Cerebellar nuclear complex (tissue), 1 donor: ENCODE measurements at places on chromosomes 11 and 22.

DNA sequence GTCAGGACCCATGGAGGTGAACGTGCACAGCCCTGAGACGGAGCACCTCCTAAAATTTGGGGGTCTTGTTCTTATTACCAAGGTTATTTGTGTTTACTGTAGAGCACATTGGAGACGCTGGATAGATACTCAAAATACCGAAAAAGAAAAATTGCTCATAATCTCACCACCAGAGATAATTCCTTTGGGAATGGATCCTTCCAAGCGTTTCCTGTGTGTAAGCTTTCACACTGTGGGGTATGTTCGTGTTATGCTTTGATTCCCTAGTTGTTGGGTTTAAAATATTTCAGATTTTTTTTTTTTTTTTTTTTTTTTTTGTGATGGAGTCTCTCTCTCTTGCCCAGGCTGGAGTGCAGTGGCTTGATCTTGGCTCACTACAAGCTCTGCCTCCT is 14.1 kb upstream of the MRGPRD start:
- no peak for DNase-seq

DNA sequence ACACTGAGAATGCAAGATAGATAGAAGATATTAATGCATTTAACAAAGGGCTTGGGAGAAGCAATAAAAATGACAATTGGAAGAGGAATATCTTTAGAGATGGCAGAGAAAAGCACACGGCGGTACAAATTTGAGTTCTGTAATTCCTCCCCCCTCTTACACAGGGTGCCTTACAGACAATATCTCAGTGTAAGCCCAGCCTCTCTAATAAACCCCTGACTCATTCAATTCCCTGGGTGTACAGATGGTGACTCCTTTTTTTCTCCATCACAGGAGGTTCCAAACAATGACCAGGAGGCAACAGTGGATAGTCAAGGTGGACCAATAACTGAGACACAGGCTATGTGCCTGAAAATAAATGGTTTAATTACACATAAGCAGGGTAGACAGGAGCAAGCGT is 598.6 kb downstream of the OPCML start:
- DNase-seq = no peak

DNA sequence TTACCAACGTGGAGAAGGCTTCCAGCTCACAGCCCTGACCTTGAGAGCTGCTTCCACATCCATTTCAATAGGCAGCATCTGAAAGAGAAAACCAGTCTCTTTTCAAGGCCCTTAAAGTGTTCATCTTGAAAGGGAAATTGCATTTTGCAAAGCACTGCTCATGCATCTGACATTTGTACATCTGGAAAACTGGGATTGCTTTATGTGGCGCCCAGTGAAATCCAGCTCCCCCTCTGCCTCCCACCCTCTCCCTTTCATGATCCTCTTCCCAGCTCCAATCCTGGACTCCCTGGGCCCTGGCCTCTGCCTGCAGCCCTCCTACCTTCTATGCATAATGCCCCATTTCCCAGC is 17.4 kb downstream of the TP53AIP1 start:
- no peak for DNase-seq

DNA sequence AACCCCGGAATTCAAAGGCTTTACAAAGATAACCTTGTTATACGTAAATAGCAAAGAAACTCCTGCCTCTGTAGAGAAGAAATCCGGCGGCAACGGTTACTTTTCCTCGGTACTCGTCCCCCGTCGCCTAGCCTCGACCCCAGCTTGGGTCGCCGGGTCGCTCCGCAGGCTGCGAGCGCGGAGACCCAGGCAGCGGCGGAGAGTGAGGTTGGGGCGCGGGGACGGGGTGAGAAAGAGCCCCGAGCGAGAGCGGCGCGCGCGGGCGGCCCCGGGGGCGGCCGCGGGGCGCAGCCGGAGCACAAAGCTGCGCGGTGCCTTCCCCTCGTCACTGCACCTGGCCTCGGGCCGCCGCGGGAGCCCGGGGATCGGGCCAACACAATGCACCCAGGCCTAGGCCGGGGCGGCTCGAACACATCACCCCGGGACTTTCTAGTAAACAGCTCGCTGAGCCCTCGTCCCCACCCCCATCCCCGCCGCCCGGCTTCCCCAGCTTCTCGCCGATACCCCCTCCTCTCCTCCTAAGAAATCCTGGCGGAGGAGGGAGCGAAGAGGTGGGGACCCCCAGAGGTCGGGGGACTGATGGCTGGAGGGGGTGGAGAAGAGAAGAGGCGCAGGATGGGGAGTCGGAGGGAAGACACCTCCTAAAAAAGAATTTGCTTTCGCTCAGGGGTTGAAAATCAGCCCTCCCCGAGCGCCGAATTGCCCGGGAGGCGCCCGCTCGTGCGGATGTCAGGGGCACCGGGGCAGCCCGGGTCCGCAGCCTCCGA is 845 bp downstream of the MPPED2 start:
- DNase-seq = no peak

DNA sequence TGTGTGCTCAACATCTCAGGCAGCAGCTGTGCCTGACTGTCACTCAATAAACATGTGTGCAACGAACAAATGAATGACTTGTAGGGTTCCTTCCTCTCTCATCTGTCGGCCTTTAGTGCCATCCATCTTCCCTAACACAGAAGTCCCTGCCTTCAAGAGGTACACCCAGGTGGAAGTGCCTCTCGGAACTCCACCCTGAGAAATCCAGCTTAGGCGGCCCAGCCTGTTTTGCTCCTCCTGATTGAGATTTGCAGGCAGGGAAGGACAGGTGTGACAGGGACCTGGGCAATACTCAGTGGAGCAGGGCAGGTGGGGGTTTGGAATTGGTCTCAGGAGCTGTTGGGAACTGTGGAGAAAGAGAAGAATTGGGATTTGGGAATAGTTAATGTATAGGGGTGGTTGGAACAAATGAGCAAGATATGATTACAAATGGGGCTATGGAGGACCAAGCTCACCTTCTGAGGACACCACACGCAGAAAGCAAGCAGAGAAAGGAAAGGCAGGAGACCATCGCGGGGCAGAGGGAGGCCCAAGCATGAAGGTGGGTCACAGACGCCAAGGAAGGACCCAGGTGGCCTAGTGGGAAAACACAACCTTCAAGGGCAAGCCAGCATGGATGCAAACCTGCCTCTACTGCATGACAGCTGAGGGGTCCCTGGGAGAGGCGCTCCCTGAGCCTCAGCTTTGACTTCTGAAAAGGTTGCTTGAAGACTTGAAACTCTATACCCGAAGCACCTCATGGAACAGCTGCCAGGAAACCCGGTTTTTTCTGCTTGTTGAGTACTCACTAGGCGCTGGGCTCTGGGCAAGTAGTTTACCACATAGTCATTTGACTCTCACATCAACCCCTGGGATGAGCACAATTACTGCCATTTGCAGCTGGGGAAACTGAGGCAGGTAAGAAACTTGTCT is 40.9 kb upstream of the ANO1 start:
- DNase-seq = no peak

DNA sequence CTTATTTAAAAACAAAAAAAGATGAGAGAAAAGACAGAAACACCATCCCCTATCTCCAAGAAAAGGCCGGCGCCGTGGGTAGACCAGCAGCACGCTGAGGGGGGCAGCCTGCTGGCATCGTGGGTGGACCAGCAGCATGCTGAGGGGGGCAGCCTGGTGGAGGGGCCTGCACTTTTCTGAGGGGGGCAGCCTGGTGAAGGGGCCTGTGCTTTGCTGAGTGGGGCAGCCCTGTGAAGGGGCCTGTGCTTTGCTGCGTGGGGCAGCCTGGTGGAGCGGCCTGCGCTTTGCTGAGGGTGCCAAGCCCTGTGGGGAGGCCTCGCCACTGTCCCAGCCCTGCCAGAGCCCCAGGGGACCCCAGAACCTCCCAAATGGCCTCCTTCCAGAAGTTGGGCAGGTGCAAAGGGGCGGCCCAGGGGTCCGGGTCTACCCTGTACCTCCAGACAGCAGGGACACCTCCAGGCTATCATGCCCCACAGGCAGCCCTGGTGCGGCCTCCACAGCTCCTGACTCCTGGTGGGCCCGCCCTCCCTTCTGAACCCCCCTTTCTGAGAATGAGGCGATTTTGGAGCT is 1185.7 kb downstream of the BRD1 start:
- no peak for DNase-seq

DNA sequence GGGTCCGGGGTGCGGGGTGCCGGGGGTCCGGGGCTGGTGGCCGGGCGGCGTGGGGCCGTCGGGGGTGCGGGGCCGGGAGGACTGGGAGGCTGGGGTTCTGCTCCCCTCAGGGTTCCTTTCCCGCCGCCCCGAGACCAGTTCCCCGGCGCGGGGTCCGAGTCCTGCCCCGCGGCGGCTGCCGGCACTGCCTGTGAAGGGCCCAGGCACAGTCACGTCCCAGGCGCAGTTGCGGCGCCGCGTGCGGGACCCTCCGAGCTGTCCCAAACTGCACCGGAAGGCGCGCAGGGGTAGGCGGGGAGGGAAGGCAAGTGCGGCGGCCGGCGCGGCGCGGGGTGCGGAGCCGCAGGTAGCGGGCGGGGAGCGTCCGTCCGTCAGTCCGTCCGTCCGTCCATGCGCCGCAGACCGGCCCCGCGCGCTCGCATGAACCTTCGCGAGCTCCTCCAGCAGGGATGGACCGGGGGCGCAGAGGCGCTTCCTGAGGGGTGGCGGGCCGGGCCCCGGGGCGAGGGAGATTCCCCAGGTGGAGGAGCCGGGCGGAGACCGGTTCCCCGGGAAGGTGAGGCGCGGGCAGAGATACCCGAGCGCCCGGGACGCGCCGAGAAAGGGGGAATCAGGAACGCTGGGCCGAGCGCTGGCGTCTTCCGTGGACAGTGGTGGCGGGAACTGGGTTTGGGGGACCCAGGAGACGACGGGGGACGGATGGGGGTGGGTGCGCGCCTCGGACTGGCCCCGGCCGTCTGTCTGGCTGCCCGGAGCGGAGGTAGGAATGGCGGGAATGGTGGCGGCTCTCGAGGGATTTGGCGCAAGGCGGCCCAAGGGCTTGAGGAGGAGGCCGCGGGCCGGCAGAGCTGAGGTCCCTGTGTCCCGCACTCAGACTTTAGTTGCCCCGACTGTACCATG is 3.1 kb upstream of the ADORA2A start:
- DNase-seq = no peak

GRCh38 chr22:24146194-24146616 is 35.1 kb upstream of the SUSD2 start:
- no peak for DNase-seq

DNA sequence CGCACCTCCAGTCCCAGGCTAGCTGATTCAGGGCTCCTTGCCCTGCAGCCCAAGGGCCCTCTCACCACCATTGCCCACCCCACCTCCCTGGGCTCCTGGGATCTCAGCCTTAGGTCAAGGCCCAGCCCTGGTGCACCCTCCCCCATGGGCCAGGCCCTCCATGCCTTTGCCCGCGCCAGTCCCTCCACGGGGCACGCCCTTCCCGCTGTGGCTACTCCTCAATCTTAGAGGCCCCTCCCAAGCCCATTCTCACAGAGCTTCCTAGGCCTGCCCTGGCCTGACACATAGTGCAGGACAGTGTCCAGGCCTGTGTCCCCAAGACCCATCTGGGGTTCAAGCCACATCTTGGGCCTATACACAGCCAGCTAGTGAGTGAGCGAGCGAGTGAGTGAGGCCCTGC is 6.9 kb downstream of the GP1BB start:
- DNase-seq = no peak

DNA sequence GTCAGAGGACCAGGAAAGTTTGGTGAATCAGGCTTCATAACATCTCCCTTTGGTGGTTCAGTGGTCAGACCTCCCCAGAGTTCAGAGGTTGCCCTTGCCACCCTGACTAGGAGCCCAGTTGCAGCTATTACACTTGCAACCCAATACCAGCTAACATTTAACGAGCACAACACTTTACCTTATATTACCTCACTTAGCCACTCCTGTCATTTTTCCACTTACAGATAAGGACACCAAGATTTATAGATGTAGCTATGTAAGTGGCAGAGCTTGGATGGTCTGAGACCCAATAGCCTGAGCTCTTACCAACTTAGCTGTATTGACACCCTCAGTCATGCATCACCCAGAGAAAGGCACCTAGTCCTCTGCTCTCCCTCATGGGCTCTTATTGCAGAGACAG is 234.7 kb downstream of the INSC start:
- no peak for DNase-seq

- DNase-seq = no peak
Observed at GRCh38 chr11:34653851-34654482, 33.1 kb downstream of the EHF start.

- no peak for DNase-seq
Observed at GRCh38 chr22:37431366-37431765, 4.1 kb upstream of the ELFN2 start.

GRCh38 chr11:9057007-9057406 is 34.4 kb downstream of the SCUBE2 start:
- DNase-seq = no peak

GRCh38 chr11:86162239-86162638 is 82.3 kb upstream of the EED start:
- DNase-seq = no peak
